Upper lobe of left lung (tissue), 6 donors: ENCODE measurements at places on chromosomes 3 and 15. TPM values are rescaled to one million over a fixed set of nuclear protein-coding genes. Genes with fewer than 3 reads are reported as not detected.

Gene ATP13A5
- total RNA-seq, result 8.9 TPM

GRCh38 chr3:31165399-31165860 is 271.0 kb upstream of the GADL1 start:
- peak; percentile 59 for DNase-seq

Gene NTRK3
- 11.5 TPM for total RNA-seq

GRCh38 chr15:59444980-59445545 is 7.1 kb downstream of the FAM81A start:
- DNase-seq, result no peak

GRCh38 chr15:61196711-61197586 is 32.2 kb downstream of the RORA start:
- peak; percentile 46 for DNase-seq

- DNase-seq, result no peak
Measured at GRCh38 chr15:60001610-60002527, 2.2 kb upstream of the FOXB1 start.

Gene MAN2C1
- total RNA-seq, result 147 TPM

DNA sequence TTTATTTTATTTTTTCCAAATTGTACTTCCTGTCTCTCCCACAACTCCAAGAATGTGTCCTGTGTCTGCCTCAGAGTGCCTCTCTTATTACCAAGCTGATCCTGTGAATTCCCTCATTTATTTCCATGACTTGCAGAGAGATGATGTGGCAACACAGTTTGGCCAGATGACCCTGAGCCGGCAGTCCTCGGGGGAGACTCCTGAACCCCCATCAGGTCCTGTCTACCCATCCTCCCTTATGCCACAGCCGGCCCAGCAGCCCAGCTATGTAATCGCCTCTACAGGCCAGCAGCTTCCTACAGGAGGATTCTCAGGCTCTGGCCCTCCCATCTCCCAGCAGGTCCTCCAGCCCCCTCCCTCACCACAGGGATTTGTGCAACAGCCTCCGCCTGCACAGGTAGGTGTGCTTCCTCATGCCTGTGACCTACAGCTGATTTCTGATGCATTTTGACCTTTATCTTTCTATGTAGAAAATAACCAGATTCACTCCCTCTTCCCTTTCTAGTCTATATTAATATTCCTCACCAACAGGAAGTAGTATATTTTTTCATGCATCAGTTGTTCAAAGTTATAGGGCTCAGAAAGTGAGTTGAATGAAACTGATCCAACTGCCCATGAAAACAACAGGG is 100.0 kb downstream of the ARPP21 start:
- no peak for DNase-seq

Gene COL6A5
- total RNA-seq, result 6.1 TPM

GRCh38 chr15:101264011-101264410 is 12.2 kb upstream of the CHSY1 start:
- DNase-seq, result no peak

GRCh38 chr3:72888546-72889309 is 882 bp downstream of the GXYLT2 start:
- no peak for DNase-seq

DNA sequence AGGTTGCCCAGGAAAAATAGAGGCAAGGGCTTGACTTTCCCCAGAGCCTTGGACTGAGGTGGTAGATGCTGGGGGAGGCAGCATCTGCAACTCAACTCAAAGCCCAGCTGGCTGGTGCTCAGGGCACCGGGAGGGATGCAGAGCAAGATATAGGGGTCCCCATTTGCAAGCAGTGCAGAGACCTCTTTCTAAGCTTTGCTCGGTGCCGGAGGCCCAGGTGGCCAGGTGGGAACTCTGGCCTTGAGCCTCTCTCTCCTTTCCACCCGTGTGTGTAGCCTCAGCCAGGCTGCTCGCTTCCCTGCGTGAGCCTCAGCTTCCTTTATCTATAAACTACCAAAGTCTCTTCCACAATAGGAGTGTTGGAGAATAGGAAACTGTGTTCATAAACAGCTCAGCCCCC is 36.5 kb downstream of the SLC6A6 start:
- no peak for DNase-seq

DNA sequence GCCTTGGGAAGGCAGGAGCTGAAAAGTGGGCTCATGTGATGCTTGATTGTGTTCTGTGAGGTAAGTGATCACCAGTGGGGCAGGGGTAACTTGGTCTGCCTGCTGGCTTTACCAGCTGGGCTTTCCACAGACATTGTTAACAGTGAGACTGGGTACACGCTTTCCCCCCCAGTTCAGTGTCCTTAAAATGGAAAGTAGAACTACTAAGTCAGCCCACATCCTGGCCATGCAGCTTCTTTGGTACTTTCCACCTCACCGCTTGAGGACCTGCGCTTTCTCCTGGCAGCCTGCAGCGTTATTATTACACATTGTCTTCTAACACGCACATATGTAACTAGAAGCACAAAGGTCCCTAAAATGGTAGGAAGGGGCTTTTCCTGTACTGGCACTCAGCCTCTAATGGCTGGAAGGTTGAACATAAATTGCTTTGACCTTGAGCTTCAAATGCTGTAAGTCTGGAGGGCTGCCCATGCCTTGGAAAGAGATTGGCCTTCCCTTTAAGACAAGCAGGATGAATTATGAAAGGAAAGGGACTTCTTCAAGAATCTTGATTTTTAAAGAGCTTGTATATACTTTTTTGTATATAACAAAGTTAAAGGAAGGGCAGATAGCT is 216.1 kb upstream of the ROPN1 start:
- DNase-seq, result no peak

GRCh38 chr15:29864501-29864900 is 42.2 kb upstream of the TJP1 start:
- no peak for DNase-seq

GRCh38 chr3:125694761-125695294 is 99.5 kb upstream of the OSBPL11 start:
- no peak for DNase-seq

Gene HDGFL3
- 16.9 TPM for total RNA-seq

DNA sequence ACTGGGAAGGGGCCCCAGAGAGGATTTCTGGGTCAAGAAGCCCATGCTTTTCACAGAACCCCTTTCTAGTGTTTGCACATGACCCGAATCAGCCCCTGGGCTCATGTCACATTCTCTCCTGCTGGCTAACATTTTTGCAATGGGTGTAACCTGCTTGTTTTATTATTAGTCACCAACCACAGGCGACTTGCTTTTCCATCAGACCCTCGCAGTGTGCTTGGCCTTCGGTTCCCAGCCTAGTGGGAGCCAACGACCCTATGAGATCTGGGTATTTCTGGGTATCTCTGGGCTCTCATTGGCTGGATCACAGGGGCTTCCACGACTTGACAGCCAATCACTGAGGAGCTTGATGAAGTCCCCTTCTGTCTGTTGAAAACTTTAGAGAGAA is 11.0 kb upstream of the FBLN2 start:
- no peak for DNase-seq

Gene LDHAL6B
- not detected for total RNA-seq

Gene VGLL3
- total RNA-seq, result 44.7 TPM

DNA sequence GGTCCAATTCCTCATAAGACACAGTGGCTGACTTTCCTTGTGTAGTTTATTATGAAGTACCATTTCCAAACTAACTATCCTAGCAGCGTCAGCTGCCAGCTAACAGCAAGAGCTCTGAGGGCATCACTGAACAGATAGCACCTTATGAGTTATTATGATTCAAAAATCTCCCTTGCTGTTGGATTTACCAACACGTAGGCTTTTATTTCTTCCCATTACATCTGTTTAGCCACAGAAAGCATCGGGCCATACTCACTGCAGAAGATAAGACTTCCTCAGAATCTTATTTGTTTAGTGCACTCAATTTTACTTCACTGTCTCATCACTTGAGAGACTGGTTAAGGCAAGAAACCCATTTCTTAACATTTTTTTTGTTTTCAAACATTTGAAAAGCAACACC is 16.2 kb downstream of the CLDN1 start:
- no peak for DNase-seq

Gene LTF
- total RNA-seq, result 15.3 TPM

Gene RABL3
- 18.1 TPM for total RNA-seq

GRCh38 chr3:65268426-65268825 is 580.6 kb upstream of the ADAMTS9 start:
- no peak for DNase-seq

GRCh38 chr15:65618560-65619109 is 3.1 kb upstream of the SLC24A1 start:
- no peak for DNase-seq

Gene SI
- total RNA-seq, result not detected

DNA sequence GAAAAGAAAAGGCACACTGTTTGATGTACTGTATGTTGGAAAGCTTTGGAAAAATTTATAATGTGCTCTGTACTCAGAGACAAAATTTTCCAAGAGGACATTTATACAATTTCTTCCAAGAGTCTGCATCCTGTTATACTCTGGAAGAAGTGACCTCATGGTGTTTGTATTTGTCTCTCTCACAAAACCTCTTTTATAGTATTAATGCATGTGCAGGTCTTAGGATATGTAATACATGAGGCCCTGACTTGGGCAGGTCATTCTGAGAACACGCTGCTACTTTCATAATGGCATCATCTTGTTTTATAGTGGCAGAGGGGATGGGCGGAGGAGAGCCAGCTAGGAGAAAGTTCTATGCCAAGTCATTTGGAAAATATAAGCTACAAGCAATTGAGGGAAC is 72.0 kb upstream of the P3H2 start:
- no peak for DNase-seq

Gene PTPRG
- total RNA-seq, result 58.7 TPM

GRCh38 chr3:56806407-56806806 is 4.7 kb upstream of the ARHGEF3 start:
- no peak for DNase-seq

GRCh38 chr15:26628879-26629529 is 143.9 kb downstream of the GABRB3 start:
- peak; percentile 72 for DNase-seq

DNA sequence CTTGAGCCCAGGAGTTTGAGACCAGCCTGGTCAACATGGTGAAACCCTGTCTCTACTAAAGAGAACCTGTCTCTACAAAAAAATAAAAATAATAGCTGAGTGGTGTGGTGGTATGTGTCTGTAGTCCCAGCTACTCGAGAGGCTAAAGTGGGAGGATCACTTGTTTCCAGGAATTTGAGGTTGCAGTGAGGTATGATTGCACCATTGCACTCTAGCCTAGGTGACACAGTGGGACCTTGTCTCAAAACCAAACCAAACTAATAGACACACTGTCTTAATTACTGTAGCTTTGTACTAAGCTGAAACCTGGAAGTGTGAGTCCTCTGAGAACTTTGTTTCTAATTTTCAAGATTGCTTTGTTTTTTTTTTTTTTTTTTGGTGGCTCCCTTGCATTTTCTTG is 30.4 kb downstream of the MGA start:
- no peak for DNase-seq

DNA sequence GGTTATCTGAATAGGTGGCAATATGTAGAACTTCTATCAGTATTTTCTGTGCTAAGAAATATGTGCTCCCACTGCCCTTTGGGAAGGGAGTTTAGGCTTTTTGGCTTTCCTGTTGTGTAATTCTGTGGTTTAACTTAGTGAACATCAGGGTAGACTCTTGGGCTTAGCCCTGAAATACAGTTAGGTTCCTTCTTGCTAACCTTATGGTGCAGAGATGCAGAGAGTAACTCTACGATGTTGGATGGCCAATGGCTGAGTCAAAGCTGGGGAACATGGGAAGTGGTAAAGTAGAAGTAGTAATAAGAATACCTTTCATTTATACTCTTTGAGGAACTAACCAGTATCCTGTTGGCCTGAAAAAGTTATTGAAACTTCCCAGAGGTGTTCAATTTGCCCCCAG is 80.8 kb upstream of the IL12A start:
- no peak for DNase-seq

DNA sequence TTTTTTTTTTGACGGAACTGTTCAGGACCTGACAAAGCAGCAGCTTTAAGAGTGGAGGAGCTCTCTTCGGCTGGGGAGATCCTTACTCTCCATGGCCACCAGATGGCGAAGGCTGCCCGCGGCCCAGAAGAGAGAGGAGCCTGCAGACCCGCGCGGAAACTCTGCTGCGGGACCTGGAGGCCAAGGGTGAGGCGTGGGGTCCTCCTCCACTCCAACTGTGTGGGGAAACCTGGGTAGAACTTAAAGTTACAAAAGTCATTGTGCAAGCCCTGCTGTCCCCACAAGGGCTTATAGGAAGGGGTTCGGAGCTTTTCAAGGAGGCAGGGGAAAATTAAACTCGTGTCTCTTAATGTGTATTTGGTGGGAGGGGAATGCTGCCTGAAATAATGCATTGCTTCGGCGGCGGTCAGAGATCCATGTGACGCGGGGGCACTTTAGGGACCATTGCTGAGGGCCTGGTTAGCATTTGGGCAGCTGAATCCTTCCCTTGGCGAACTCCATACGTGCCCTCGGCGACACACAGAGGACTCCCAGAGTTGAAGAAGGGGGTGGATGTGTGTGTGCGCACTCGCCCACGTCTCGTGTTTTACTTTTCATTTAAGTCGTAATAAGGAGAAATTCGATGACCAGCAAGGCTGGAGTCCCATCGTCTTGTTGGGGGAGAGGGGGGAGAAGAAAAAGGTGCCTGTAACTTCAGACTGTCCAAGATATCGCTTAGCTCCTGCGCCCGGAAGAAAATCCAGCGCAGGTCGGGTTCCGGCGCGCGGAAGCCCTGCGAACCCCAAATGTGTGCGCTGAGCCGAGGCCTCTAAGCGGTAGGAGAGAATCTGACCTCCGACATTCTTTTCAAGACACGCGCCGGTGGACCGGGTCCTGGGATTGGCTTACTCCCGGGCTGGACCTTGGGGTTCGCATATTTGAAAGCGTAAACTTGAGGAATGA is 9.7 kb downstream of the EOMES start:
- peak; percentile 78 for DNase-seq

Gene FAM227B
- 14.7 TPM for total RNA-seq

Gene UCN2
- not detected for total RNA-seq

Gene ARPIN
- 29.3 TPM for total RNA-seq

- DNase-seq, result no peak
Measured at GRCh38 chr3:22012471-22012870, 261.5 kb upstream of the ZNF385D start.

Gene PRR20G
- not detected for total RNA-seq

GRCh38 chr3:104392327-104392726 is 974.4 kb upstream of the ALCAM start:
- DNase-seq, result no peak

- no peak for DNase-seq
Measured at GRCh38 chr15:28956491-28956890, 70.7 kb downstream of the APBA2 start.
